ENCODE measurements at places on chromosomes 12 and 14.

- DNase-seq, result no peak
These were observed 82.3 kb downstream of the KCNMB4 start for GRCh38 chr12:70448371-70448770.

- no peak for DNase-seq
These were observed 11.9 kb downstream of the DRAM1 start for GRCh38 chr12:101889211-101889752.

GRCh38 chr12:19971361-19972280 lies 396.7 kb upstream of the PDE3A start:
- DNase-seq, result peak; percentile 72

GRCh38 chr14:68596701-68597100 lies 196.2 kb downstream of the ZFP36L1 start:
- DNase-seq, result no peak

DNA sequence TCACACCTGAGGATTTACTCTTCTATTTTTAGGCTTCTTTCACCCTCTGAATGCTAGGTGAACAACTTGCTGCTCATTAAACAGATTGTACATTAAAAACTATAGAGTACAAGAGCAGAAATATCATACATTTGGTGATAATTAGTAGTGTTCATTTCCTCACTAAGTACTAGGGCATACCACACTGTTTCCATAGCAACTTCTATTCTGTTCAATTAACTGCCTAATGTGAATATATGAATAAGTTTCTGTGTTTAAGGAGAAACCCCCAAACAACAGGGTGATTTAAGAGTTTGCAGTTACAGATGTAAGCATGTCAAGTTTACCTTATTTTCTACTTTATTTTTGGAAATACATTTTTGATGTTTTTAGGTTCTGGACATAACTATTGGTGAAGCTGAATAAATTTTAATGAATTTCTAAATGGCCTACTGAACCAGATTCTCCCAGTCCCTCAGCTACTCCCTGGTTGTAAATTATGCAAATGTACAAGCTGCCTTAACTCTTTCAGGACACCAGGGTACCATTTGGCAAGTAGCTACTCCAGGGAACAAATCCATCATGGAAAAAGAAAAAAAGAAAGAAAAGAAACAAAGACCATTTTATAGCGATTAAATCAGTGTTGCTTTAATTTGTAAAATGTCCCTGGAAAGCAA lies 199.8 kb upstream of the NAV3 start:
- DNase-seq, result no peak

- DNase-seq, result no peak
These were observed 115.6 kb downstream of the RBM19 start for GRCh38 chr12:113850309-113851056.

GRCh38 chr12:47838286-47838931 lies 18.7 kb upstream of the HDAC7 start:
- DNase-seq, result peak; percentile 54

DNA sequence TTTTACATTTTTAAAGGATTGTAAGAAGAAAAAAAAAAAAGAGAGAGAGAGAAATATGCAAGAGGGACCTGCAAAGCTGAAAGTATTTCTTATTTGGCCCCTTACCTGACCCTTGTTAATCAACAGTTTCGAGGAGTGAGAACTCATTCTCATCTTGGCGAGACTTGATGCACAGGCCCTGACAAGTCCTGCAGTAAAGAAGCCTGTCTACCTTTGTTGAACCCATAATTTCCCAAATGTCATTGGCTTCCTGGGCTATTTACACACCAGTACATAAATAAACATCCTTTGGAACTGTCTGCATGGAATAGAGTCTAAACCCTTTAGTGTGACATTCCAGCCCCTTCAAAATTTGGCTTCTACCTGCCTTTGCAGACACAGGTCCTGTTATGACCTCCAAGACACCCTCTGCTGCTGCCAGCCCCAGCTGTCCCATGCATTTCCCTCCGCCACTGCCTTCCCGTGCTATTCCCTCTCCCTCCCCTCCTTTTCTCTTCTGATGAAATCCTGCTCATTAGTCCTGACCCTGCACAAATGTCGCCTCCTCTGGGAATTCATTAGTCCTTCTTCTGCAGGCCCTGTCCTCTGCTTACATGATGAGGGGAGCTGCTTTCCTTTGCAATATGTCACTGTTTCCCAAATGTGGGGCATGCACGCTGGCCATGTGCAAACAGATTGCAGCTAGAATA lies 35.1 kb downstream of the MYL2 start:
- DNase-seq, result no peak

- DNase-seq, result peak; percentile 23
These were observed 113.0 kb downstream of the AACS start for GRCh38 chr12:125178222-125178621.

- DNase-seq, result no peak
These were observed 21.3 kb downstream of the ANO2 start for GRCh38 chr12:5923751-5924150.

DNA sequence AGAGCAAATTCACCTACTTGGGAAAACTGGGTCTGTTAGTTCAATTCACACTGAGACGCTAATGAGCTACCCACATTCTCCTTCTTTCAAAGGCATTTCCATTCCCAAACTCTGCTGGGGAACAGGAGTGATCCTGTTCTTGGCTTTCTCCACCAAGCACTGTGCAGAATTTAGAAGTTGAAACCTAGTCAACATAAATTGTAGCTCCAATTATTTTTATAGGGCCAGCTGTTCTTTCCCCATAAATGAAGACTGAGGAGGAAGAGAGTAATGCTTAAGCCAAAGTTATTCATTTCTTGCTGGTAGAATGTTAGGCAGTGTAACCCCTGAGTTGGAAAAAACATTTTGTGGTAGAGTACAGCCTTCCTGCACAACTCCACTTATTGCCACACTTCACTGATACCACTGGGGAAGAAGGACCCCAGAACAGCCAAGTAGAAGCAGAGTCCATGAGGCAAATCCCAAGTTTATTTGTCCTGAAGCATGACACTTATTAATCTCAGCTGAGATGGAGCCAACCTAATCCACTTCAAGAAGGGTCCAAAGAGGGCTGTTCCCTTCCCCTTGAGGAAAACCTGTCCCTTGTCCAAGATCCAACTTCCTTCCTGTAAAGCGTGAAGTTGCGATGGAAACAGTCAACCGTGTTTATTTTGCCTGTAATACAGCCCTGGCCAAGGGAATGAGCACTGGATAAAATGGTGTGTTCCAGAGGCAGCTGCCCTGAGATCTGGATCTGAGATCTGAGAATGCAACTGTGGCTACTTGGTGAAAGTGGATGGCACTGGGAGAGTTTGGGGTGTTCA lies 151.8 kb downstream of the TBX5 start:
- DNase-seq, result no peak

- DNase-seq, result no peak
These were observed 9.5 kb downstream of the TBX3 start for GRCh38 chr12:114674251-114675047.

GRCh38 chr12:75716291-75717025 lies 205.0 kb upstream of the KRR1 start:
- no peak for DNase-seq

DNA sequence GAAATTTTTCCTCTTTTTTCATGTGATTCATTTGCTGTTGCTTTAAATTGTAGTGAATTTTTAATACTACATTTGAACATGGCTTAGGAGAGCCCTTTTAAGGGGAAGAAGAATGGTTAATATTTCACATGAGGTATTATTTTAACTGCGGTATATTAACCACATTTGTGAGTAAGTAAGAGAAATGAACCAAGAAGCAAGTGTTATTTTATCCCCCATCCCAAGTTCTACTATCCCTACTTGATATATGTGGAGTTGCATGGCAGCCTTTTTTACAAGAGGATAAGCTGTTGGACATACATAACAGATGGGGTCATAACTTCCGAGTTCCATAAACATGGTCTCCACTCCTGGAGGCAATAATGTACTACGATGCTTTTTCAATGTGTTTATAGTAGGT lies 623.3 kb downstream of the LRFN5 start:
- peak; percentile 60 for DNase-seq

DNA sequence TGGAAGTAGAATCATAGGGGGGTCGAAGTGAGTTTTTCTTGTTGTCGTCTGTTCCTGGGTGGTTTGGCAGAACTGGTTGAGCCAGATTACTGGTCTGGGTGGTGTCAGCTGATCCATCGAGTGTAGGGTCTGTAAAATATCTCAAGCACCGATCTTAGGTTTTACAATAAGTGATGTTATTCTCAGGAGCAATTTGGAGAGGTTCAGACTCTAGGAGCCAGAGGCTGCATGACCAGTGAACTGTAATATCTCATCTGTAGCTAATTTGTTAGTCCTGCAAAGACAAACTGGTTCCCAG lies 9.7 kb upstream of the SERPINA1 start:
- DNase-seq, result no peak

DNA sequence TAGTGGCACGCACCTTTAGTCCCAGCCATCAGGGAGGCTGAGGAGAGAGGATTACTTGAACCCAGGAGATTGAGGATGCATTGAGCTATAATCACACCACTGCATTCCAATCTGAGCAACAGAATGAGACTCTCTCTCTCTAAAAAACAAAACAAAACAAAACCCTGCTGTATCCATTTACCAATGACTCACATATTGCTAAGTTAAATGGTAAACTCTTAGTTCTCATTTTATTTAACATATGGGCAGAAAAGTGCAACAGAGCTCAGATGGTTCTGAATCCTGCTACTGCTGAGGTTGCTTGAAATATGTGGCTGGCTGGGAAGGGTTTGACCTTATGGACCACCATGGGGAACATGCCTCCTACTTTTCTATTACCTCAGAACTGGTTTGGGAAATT lies 33.7 kb upstream of the CCNT1 start:
- DNase-seq, result peak; percentile 42

DNA sequence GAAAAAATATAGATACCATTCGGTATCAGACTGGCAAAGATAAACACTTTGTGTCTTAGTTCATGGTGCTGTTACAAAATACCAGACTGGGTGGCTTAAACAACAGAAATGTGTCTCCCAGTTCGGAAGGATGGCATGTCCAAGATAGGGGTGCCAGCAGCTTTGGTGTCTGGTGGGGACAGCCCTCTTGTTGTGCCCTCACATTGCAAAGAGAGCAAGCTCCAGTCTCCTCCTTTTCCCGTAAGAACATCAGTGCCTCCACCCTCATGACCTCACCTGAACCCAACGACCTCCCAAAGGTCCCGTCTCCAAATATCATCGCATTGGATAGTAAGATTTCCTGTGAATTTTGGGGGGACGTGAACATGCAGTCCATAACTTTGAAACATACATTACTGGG lies 12.4 kb downstream of the ZBTB42 start:
- no peak for DNase-seq

- peak; percentile 54 for DNase-seq
These were observed 37.8 kb upstream of the OR4E1 start for GRCh38 chr14:21711360-21711961.
